ENCODE measurements at places on chromosomes 6 and 20. TPM values are rescaled to one million over a fixed set of nuclear protein-coding genes. Genes with fewer than 3 reads are reported as not detected.

COL21A1 gene
- total RNA-seq: not detected

NCOA5 gene
- total RNA-seq: 27.2 TPM

TSPO2 gene
- total RNA-seq: not detected

MUCL3 gene
- total RNA-seq: not detected

DPPA5 gene
- total RNA-seq: not detected

ABT1 gene
- total RNA-seq: 39.7 TPM

UST gene
- 9.0 TPM for total RNA-seq

DEF6 gene
- 70.8 TPM for total RNA-seq

SAMD3 gene
- 4.6 TPM for total RNA-seq

ZNF165 gene
- total RNA-seq: 2.2 TPM

MYH7B gene
- 0.19 TPM for total RNA-seq

PPP1R14C gene
- total RNA-seq: 1.1 TPM

SNAP91 gene
- total RNA-seq: not detected

FAM209B gene
- 0.48 TPM for total RNA-seq

TCP11 gene
- not detected for total RNA-seq

TFAP2B gene
- total RNA-seq: not detected

PPP1R16B gene
- 164 TPM for total RNA-seq

CD24 gene
- 0.38 TPM for total RNA-seq

KCNG1 gene
- 4.3 TPM for total RNA-seq

ADTRP gene
- 3.5 TPM for total RNA-seq

EPHA7 gene
- total RNA-seq: not detected

PREX1 gene
- total RNA-seq: 82.8 TPM

FAM217A gene
- total RNA-seq: not detected

MOG gene
- total RNA-seq: not detected

MATN4 gene
- 0.32 TPM for total RNA-seq

NOX3 gene
- not detected for total RNA-seq

BPIFA1 gene
- total RNA-seq: not detected

DYNLT2 gene
- 2.1 TPM for total RNA-seq

KCNK16 gene
- not detected for total RNA-seq

TMEM170B gene
- 2.9 TPM for total RNA-seq

BTN1A1 gene
- total RNA-seq: 0.08 TPM

SMPD2 gene
- 14.9 TPM for total RNA-seq

IPCEF1 gene
- 13.3 TPM for total RNA-seq

SLCO4A1 gene
- total RNA-seq: 60.9 TPM

ADGRF4 gene
- total RNA-seq: not detected

ALDH5A1 gene
- total RNA-seq: 14.7 TPM

HUS1B gene
- 0.71 TPM for total RNA-seq

BPIFB1 gene
- total RNA-seq: not detected

PRDM1 gene
- total RNA-seq: 89.4 TPM

CRIP3 gene
- total RNA-seq: 0.88 TPM

RHAG gene
- not detected for total RNA-seq

LZTS3 gene
- 0.89 TPM for total RNA-seq

PTPRK gene
- total RNA-seq: 9.1 TPM

CLPSL2 gene
- not detected for total RNA-seq

CDS2 gene
- 51.7 TPM for total RNA-seq

TREM2 gene
- not detected for total RNA-seq

TRERF1 gene
- 8.1 TPM for total RNA-seq

Measured in activated CD8-positive, alpha-beta memory T cell treated with anti-CD3 and anti-CD28 coated beads for 36 hours (primary cell).